ENCODE measurements at places on chromosomes 2 and 18.

DNA sequence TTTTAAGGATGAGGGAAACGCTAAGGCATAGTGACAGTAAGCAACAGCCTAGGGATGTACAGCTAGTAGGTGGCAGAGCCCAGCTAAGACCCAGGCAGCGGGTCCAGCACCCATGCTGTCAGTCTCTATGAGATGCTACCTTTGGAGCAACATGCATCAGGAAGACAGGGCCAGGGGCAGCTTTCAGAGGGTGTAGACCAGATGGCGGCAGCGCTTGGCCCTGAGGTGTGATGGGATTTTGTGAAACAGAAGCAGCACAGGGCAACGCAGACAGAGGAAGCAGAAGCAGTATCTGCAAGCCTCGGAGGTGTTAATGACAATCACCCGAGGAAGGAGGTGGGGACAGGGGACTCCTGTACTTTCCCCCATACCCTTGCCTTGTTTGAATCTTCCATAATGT lies 43.2 kb downstream of the SDC1 start:
- DNase-seq, result no peak

DNA sequence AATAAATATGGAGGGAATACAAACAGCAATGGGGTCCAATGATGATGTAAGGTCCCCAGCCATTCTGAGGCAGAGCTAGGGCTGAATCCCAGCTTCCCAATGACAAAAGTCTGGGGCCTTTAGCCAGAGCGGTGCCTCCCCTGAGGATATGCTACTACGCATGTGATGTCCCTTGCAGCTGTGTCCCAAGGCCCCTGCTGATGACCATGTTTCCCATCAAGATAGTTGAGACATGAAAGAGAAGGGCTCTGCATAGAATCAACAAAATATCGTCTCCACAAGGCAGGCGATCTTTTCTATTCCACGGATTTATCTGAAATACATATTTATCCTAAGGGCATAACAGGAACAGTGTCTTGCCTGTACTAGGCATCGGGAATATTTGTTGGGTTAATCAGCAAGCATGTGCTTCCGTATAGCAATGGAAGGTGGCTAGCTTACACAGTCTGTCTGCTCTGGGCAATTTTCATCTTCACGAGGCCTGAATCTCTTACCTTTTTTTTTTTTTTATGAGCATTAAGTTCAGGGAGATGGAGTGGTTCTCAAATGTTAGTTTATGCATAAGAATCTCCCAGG lies 284.6 kb downstream of the CNTNAP5 start:
- no peak for DNase-seq

DNA sequence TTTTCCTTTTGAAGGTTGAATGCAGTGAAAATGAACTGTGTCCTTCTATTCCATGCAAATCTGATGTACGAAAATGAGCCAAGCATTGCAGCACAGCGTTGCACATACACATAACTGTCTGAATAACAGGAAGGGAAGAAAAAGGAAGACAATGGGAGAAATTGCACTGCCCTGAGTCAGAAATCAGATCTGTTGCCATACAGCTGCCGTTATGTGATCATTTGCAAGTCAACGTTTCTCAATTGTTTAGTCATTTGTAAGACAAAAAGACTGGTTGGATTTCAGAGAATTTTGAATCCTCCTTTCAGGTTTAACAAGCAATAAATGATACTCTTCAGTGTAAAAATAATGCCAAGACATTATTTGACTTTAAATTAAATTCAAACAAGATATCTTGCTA lies 284.1 kb downstream of the DSEL start:
- DNase-seq, result no peak

DNA sequence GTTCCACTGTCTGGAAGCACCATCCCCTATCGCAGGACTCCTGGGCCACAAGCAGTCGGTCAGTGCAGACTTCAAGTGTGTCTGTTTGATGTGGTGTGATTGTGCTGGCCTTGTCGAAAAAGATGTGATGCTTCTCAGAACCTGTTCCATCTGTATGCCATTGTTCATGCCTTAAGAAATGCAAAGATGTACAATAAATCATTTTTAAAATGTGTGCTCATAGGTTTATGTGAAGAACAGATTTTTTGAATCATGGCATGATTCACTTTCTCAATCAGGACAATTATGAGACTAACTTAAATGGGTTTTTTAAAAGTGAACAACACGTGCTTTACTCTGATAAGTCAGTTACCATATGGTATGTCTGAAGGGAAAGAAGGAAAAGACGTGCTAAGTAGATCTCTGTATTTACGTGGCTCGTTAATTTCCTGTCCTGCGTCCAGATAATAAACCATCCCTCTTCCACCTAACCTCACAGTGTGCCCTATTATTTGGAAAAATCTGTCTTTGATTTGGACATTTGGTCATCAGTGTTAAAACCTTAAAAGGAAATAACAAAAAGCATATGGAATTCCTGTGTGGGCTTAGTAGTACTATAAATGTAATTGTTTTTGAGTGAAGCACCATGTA lies 54.9 kb downstream of the PRKRA start:
- no peak for DNase-seq

GRCh38 chr18:24138409-24138788 lies 463 bp upstream of the CABYR start:
- no peak for DNase-seq

- no peak for DNase-seq
Observed at GRCh38 chr2:145815933-145816332, 1296.0 kb upstream of the ZEB2 start.

DNA sequence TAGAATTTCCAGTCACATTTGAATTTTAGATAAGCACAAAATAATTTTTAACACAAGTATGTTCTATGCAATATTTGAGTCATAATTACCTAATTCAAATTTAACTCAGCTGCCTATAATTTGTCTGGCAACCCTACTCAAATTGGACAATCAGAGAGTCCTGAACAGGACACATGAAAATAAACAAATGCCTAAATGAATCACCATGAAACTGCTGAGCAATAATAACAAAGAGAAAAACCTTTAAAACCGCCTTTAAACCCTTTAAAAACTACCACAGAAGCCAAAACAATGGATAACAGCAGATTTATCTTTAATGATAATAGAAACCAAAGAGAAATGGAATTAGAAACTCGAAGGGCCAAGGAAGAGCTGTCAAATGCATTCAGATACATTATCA lies 39.5 kb downstream of the ARL4C start:
- DNase-seq, result no peak

GRCh38 chr2:62489162-62489561 lies 16.8 kb downstream of the TMEM17 start:
- DNase-seq, result no peak

DNA sequence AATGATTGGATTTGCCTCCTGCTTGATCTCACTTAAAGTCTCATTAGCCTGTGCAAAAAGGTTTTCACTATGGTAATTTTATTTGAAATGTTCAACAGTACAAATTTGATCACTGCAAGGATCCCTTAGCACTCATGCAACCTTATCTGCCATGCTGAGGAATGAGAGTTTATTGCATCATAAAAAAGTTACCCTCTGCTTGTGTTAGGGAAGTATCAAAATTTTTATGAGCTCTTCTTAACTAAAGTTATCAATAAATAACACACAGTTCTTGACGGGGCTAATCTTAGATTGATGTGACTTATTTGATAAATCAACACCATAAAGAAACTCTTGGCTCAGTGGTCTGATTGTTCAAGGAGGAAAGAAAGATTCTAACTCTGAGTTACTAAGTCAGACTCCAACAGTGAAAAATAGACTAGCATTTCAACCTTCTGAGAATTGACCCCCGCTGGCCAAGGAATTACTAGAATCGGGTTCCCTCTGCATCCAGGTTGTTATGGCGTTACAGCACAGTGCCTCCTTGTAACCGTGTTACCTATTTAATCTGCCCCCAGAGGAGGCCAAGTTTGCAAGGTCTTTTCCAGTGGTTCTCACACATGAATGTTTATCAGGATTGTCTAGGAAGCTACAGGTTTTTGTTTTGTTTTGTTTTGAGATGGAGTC lies 259.7 kb downstream of the CDCA7 start:
- DNase-seq, result no peak

GRCh38 chr2:186308347-186308746 lies 177.7 kb upstream of the ZC3H15 start:
- DNase-seq, result no peak

- DNase-seq, result no peak
Observed at GRCh38 chr2:122491011-122491410, 735.6 kb downstream of the TSN start.

- no peak for DNase-seq
Observed at GRCh38 chr18:33161131-33161530, 279.4 kb downstream of the CCDC178 start.

GRCh38 chr2:95372216-95372829 lies 30.2 kb upstream of the FAHD2A start:
- DNase-seq, result no peak

DNA sequence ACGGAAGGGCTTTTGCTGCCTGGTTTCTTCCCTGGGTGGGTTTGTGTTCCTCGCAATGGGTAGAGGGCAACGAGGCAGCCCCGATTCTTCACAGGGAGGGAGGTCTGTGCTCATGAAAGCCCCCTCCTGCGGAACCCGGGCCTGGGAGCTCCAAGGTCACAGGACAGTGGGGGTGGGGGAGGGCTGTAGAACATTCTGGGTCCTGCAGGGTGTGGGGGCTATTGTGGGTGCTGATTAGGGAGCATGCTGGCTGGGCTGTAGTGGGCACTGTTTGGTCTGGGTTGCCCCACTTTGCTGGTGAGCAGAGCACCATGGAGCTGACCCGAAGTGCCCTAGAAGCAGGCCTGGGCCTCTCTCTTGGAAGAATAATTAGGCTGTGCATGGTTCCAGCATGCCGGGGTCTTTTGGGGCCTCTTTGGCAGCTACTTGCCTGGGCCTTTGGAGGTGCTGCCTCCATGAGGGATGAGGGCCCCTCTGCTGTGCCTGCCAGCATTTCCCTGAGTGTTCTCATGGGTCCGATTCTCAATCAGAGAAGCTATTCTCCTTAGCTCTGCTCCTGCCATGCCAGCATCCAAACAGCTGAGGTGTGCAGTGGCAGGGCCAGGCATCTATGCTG lies 232.2 kb upstream of the HS6ST1 start:
- DNase-seq, result no peak

DNA sequence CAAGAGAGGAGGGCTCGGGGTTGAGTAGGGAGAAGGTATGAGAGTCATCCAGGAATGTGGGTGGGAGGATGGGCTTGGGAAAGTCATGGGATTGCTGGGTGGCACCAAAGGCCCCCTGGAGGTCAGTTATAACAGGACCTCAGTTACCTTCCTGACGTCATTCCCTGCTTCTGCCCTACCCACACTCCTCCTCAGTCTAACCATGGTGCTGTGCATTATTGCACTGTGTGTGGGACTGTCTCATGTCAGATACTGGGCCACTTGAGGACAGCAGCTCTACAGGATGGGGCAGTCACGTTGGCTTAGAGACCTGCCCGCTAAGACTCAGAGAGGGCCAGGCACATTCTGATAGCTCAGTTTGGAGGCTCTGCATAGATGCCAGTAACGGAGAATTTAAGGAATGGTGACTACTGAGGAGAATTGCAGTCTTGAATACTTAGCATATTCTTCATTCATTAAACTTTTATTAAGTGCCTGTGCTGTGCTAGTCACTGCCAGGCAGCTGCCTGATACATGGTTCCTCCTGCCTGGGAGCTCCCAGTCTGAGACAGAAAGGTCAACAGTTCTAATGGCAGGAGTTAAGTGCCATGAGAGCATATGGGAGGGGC lies 90.5 kb downstream of the LAMA3 start:
- DNase-seq, result peak; percentile 59

GRCh38 chr2:187055463-187055862 lies 206.5 kb upstream of the ZSWIM2 start:
- DNase-seq, result no peak

GRCh38 chr2:144848423-144848822 lies 328.5 kb upstream of the ZEB2 start:
- no peak for DNase-seq

GRCh38 chr2:82690757-82691411 lies 1768.2 kb downstream of the SUCLG1 start:
- no peak for DNase-seq

DNA sequence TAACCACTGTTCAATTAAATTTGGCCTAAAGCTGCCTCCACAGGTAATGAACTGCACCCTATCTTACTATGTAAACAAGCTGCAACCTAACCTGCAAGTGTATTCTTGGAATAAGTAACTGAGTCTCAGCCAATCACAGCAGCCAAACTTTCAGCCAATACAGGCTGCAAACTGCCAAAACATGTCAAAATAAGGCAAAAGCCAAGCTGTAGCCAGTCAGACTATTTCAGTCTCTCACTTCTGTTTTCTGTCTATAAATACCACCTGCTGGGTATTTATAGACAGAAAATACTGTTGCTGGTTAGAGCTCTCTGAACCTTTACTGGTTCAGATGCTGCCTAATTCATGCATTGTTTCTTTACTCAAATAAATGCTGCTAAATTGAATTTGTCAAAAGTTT lies 14.3 kb downstream of the C2orf76 start:
- no peak for DNase-seq

DNA sequence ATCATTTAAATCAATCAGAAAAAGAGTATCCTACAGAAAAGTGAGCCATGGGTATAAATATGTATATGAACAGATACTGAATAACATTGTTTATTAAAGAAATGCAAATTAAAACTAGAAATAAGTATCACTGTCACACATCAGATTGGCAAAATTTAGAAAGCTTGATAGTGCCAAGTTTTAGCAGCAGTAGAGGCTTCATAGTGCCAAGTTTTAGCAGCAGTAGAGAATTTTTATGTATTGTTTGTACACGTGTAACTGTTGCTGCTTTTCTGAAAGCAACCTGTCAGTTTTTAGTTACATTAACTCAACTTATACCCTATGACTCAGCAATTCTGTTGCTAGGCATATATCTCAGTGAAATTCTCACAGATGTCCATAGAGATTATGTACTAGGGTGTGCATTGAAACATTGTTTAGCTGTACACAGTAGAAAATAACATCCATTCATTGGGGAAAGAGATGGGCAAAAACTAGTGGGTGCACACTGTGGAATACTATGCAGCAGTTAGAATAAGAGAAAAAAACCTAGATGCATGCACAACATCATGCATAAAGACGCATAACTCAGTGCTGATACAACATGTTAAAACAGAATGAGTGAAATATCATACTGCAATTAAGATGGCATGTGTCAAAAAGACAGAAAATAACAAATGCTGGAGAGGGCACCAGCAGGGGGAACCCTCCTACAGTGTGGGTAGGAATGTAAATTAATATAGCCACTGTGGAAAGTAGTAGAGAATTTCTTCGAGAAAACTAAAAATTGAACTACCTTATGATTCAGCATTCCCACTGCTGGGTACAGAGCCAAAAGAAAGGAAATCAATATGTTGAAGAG lies 294.5 kb upstream of the NT5C1B start:
- no peak for DNase-seq

DNA sequence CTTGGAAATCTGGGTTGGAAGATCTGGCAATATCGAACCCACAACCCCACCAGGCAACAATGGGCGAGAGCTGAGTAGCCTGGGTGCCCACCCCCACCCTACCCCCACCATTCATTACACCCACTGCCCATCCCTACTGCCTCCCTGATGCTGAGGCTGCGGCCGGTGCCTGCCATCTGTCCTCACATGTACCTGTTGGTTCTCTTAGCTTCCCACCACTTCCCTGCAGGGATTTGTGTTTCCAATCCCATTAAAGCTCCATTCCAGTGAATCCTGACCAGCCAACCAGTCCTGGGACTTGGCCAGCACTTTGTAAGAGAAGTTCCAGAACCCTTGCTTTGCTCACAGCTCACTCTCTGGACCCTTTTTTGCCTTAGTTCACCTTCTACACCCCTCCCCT lies 163.0 kb upstream of the SH3BP4 start:
- no peak for DNase-seq

GRCh38 chr2:203867561-203868200 lies at the start of gene CTLA4:
Gene CTLA4, plus strand, starts transcription at chr2:203867771. Its CDS starts 172 bp downstream, at chr2:203867943.
- no peak for DNase-seq

All from RCC 7860 (cell line).